Bone marrow (tissue), 2 donors: ENCODE measurements at places on chromosomes 6 and 20.

GRCh38 chr6:134415656-134416055, 97.7 kb upstream of the SGK1 start:
- DNase-seq, result no peak

- no peak for DNase-seq
Measured at GRCh38 chr6:69880601-69881000, 14.2 kb downstream of the COL19A1 start.

- no peak for DNase-seq
Measured at GRCh38 chr6:106702451-106703110, 73.2 kb downstream of the QRSL1 start.

GRCh38 chr6:37875561-37876309, 56.2 kb downstream of the ZFAND3 start:
- no peak for DNase-seq

- DNase-seq, result no peak
Measured at GRCh38 chr20:59508729-59509128, 95.6 kb upstream of the PHACTR3 start.

- no peak for DNase-seq
Measured at GRCh38 chr6:22236626-22237414, 60.0 kb downstream of the PRL start.

DNA sequence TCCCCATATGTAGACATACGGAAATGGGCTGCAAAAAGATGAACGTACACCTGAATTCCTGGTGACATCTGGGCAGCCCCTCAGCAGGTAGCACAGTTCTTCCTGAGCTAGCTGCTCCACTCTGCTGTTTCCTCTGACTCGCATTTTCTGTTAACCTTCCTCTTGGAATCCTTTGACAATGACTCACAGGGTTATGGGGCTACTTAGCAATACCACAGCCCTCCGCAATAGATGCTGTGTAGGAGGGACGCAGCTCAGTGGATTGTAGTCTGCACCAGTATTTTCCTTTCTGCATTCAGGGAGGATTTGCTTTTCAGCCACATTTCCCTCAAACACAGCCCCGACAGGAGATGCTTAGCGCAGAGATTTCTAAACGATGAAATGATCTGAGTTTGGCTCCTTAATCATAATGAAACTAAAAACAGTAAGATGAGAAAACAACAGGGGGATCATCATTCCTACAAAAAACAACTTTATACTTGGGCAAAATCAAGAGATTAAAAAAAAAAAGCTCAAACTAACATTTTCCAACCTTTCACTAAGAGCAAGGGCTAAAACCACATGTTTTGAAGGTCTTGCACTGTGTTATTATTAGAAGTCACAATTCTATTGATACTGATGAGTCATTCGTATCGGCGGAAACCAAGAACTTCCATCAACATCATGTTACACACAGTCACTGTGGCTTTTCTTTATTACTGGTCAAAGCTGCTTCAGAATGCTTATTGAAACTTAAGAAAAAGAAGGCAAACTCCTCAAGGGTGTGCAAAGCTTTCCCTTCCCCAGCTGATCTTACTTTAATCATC, 12.2 kb downstream of the BACH2 start:
- no peak for DNase-seq

GRCh38 chr6:159691963-159692287, 1.1 kb downstream of the SOD2 start:
- DNase-seq, result no peak

GRCh38 chr6:19530188-19530587, 307.0 kb upstream of the ID4 start:
- DNase-seq, result no peak

GRCh38 chr20:13461849-13462458, 176.8 kb downstream of the TASP1 start:
- DNase-seq, result no peak

DNA sequence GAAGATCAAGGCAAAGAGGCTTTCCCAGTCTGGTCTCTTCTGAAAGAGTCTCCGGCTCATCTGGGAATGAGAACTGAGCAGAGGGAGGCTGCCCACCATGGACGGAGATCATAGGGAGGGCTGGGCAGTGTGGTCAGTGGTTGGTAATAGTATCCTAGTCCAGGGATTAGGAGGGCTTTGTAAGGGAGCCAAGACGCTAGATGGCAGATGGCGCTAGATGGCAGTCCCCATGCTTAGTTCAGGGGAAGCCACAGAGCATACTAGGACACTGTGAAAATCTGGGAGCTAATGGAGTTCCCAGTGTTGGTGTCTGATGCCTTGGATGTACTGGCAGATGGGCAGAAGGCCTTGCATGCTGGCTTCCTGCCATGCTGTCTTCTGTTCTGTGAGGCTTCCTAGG, 21.7 kb upstream of the DAAM2 start:
- DNase-seq, result no peak

DNA sequence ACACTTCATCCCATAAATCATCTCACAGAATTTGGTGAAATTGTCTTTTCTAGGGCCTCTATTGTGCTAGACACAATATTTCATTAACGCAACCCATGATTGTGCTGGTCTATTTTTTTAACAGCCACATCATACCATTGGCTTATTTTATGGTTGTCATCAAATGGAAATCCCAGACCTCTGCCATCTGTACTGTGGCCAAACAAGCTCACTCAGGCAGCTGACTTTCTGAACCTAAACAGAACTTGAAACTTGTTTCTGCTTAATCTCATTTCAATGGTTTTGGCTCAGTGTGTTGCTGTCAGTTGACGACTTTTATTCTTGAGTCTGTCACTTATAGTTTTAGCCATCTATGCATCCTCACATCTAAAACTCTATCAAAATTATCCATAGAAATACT, 111.8 kb downstream of the HAO1 start:
- no peak for DNase-seq

- DNase-seq, result no peak
Measured at GRCh38 chr6:44185953-44186634, 27.5 kb downstream of the CAPN11 start.

DNA sequence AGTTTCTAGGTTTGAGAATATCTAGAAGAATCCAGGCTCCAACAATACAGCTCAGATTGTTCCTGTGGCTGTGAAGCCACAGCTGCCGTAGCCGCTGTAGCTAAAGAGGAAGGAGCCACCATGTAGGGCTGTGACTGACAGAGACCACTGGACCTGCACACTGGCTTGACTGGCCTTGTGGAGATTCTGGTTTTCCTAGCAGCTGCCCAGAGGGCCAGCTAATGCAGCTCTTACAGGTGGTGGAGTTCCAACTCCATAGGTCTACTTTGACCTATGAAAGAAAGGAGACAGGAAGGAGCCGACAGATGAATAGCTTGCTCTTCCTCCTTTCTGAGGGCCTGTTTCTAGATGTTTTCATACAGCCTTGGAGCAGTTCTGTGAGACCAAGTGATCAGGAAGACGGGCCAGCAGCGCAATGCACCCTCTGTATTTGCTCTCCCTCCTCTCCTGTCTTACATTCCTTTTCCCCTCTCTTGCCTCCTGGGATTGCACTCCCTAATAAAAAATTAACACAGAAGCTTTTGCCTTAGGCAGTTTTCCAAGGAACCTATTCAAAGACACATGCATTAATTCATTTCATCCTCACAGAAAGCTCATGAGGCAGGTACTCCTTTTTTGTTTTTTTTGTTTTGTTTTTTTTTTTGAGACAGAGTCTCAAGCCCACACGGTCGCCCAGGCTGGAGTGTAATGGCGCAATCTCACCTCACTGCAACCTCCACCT, 51.8 kb upstream of the MYB start:
- DNase-seq, result no peak
